ENCODE measurements at places on chromosomes 13 and 19. TPM values are rescaled to one million over a fixed set of nuclear protein-coding genes. Genes with fewer than 3 reads are reported as not detected.

DNA sequence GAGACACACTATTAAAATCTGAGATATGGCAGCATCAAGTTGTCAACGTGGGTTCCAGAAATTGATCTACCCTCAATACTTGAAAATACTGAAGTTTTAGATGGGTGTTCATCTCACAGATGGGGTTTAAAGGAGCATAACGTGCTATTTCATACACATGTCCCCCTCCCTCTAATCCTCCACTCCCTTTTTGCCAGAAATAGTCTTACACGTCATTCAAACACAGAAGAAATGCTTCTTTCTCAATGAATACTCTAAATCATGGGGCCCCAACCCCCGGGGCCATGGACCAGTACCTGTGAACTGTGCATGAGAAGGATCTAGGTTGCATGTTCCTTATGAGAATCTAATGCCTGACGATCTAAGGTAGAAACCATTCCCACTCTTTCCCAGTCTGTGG is 19.6 kb downstream of the KLF12 start:
- DNase-seq: no peak

ZNF724 gene
- polyA plus RNA-seq: 2.1 TPM

GRCh38 chr19:10838377-10838776 is 2.4 kb upstream of the TMED1 start:
- no peak for DNase-seq

DNA sequence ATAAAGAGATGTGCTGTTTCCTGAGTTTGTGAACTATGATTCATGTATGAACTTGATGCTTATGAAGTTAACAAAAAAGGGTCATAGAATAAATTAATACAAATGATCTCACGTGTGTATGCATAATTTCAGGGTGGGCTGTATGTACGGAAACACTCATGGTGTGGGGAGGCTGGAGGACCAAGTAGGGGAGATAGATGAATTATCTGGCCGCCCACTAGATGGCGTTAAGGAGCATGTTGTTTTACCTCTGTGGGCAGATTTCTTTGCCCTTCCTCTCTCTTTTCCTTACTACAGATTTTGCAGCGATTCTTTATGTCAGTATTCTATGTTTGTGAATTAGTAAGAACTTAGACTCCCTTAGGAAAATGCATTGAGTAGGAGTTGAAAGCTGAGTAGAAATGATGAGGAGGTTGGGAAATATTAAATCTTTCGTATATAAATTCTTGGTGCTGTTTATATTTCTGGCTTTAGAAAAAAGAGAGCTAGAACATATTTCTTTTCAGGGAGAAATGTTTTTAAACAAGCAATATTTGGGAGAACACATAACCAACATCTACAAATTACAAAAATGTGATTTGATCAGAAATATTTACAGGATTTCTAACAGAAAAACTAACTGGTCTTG is 47.4 kb upstream of the TMTC4 start:
- DNase-seq: peak; percentile 2

DNA sequence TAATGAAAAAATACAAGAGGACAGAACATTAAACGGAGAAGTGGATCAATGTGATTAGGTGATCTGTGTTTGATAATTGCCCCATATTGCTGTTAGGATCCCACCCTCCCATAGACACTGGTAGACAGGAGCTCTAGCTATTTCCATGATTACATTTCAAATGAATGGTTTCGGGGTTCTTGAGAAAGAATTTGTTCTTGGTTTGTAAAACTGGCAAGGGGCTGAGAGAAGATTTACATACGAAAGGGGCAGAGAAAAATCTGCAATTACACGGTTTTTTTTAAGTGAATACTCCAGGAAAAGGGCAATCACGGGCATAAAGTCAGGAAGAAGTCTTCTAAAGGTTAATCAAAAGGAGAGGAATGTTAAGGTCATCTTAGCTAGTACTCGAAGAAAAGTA is 2125.7 kb upstream of the PCDH20 start:
- DNase-seq: no peak

DNA sequence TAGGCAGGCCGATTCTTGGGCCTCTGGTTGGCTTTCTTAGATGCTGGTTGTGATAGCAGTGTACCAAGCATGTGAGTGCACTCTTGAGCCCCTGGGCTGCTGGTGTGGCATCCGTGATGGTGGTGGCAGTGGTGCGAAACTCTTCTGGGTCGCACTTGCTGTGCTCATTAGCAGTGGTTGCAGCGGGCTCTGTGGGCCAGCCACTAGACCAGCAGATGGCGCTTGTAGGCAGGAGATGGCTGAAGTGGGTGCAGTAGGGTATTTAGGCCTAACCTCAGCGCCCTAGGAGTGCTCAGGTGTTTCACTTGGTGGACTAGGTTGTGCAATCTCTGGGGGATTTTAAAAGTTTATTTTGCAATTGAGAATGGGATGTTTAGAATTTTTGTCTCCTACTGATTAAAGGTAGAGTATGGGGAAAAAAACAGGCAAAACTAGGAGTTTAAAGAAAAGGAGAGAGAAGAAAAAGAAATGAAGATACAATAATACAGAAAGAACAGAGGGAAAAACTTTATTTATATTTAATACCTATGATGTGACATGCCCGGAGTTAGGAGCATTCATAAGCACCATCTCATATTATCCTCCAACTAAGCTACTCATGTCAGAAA is 4.3 kb upstream of the ZNF17 start:
- DNase-seq: no peak

GSX1 gene
- not detected for polyA plus RNA-seq

DNA sequence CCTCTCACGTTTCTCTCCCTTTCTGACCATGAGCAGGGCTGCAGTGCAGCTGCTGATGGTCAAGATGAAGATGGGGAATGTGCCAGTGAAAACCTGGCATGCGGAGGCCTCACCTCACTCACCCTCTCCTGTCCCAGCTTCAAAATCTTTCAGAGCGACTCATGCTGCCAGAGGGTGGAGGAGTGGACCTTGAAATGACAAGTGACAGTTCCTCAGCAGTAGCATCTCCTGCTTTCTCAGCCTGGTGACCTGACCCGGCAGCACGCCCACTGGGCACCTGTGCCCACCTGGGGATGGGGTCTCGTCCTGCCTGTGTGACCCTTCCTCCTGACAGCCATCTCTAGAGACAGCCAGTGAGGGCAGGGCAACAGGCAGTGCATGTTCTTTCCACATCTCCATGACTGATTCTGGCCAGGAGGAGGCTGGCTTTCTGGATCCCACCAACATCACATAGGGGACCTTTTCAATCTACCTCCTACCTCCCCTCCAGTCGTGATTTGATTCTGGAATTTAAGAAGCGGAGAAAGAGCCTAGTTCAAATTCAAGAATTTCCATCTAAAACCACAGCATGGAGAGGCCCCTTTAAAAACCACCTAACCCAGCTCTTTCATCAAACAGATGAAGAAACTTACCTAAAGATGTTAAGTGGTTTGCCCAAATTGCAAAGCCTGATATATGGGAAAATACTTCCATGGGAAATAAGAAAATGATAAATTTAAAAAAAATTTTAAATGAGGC is 45.8 kb downstream of the RFX2 start:
- DNase-seq: no peak

DNA sequence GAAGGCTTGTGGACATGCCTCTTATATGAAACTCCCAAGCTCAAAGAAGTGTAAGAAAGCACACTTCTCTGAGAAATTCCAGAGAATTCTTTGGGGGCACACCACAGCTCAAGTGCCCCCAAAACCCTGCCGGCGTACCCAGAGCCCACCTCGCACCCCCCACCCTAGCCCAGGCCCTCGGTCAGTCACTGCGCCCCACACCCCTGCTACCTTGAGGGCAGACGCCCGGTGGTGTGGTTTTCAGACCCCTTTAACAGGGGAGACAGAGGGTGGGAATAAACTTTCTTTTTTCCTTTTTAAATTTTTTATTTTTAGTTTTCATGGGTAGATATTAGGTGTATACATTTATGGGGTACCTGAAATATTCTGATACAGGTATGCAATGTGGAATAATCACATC is 29.5 kb downstream of the PEPD start:
- DNase-seq: no peak

GRCh38 chr13:85995788-85996418 is 196.7 kb upstream of the SLITRK6 start:
- DNase-seq: no peak

ZNF850 gene
- polyA plus RNA-seq: 1.1 TPM

DNA sequence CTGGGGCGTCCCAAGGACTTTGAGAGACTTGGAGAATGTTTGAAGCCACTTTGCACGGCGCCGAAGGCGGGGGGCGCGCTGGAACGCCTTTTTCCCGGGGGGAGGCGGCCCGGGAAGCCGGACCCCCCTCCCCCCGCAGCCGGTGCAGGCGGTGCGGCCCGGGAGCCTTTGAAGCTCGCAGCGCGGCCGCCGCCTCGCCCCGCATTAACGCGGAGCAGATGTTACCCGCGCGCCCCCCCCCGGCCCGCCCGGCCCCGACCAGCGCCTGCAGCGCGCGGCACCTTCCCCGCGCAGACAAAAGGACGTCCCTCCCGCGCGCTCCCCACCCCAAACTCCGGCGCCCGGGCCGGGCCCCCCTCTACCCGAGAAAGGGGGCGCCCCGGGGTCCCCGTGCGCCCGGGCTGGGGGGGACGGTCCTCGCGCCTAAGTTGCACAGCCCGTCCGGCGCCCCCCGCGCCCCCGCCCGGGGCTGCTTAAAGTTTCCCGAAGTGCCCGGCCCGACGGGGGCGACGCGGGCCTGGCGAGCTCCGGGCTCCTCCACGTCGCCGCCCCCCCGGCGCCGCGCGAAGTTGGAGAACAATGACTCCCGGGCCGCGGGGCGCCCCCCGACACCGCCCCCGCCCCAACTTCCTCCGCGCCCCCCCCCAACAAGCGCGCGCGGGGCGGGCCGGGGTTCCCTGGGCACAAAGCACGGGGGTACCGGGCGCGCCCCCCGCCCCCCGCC is 685 bp downstream of the TCF3 start:
- no peak for DNase-seq
